ENCODE measurements at places on chromosomes 11 and 22.

- no peak for DNase-seq
These were observed 10.0 kb downstream of the PRR33 start for GRCh38 chr11:1881442-1882264.

GRCh38 chr11:12674936-12675696 is 895 bp downstream of the TEAD1 start:
- peak; percentile 33 for DNase-seq

GRCh38 chr11:17986007-17986710 is 26.7 kb downstream of the SERGEF start:
- DNase-seq: no peak

DNA sequence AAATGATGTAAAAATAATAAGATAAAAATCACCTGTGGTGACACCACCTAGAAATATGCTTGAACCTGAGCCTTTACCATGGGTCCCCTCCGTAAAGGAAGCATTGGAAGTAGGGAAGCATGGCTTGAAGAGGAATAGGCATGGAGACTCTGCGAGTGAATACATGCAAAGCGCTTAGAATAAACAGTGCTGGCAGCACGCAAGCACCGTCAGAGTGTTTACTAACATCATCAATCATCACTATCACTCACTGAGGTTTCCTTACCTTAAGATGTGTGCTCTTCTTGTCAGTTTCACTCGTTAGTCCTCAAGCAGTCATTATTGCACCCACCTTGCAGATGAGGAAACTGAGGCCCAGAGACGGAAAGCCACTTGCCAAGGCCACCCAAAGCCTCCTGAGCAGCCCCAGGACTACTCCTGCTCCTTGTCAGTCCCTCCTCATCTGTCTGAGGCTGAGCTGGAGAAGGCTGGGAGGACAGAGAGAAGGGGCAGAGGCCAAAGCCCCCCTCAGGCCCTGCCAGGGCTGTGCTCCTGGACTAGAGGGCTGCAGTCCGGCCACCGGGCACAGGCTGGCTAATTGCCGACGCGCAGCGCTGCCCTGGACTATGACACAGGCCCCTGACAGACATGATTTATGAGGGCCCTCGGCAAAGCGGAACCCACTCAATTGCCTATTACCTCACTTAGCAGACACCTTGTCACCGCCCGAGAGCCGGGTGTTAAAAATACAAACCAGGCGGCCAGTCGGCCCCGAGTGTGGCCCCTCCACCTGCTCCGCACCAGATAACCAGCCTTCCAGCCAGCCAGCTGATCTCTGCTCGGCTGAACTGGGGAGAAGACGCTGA is 168.9 kb downstream of the MN1 start:
- DNase-seq: no peak

DNA sequence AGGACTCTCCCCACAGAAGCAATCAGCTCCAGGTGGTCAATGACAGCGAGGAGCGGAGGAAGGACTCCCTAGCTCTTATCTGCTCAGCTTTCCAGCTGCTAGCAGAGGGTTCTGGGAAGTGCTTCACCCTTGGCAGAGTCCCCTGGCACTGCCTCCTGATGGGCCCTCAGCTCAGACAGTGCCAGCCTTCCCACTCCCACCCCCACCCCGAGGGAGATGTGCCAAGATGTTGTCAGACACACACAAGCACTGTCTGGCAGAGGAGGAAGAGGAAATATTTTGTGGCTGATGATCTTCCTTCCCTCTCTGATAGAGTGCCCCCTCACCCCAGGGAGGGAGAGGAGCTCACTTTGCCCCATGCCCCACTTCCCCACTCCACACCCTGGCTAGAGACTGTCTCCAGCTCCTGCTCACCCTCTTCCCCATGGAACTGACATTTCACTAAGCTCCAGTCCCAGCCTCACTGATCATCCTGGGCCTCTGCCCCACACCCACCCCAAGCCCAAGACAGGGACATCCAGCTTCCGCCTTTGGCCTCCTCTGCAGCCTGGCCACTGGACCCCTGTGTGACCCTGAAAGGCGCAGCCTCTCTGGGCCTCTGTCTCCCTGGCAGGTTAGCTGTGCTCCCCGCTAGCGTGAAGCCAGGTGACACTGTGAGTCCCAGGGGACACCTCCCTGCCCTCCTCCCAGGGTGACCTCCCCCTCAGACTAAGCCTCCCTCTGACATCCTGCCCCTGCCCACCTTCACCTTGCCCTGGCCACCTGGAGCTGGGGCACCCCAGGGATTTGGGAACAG is 44.5 kb downstream of the SLCO2B1 start:
- DNase-seq: no peak
